ENCODE measurements at places on chromosomes 6 and 20. TPM values are rescaled to one million over a fixed set of nuclear protein-coding genes. Genes with fewer than 3 reads are reported as not detected.

Gene EEF1A2
- total RNA-seq = 27.1 TPM

Gene GNRH2
- not detected for total RNA-seq

Gene RIMS4
- total RNA-seq = not detected

Gene SLC22A16
- not detected for total RNA-seq

Gene ERVFRD-1
- 0.16 TPM for total RNA-seq

Measured in bladder microvascular endothelial cell (primary cell).